ENCODE measurements at places on chromosomes 4 and X. TPM values are rescaled to one million over a fixed set of nuclear protein-coding genes. Genes with fewer than 3 reads are reported as not detected.

PTPN13 gene
- total RNA-seq = 183 TPM

GPR34 gene
- total RNA-seq = not detected

SHISA3 gene
- 0.09 TPM for total RNA-seq

COPS4 gene
- 92.4 TPM for total RNA-seq

ADH7 gene
- total RNA-seq = not detected

TNIP3 gene
- total RNA-seq = not detected

GNRHR gene
- total RNA-seq = not detected

MAP7D2 gene
- total RNA-seq = 2.6 TPM

P2RY4 gene
- total RNA-seq = not detected

GRCh38 chr4:141339391-141339790 lies 118.7 kb downstream of the ZNF330 start:
- peak; percentile 4 for DNase-seq

GRCh38 chrX:53486285-53486684 lies 52.1 kb upstream of the HSD17B10 start:
- no peak for DNase-seq

- DNase-seq = no peak
These were observed 24.1 kb downstream of the ADH7 start for GRCh38 chr4:99411041-99411440.

GRCh38 chrX:52556741-52557140 lies 39.9 kb upstream of the XAGE1B start:
- DNase-seq = no peak

GRCh38 chrX:50776248-50776647 lies 37.7 kb downstream of the SHROOM4 start:
- no peak for DNase-seq

DNA sequence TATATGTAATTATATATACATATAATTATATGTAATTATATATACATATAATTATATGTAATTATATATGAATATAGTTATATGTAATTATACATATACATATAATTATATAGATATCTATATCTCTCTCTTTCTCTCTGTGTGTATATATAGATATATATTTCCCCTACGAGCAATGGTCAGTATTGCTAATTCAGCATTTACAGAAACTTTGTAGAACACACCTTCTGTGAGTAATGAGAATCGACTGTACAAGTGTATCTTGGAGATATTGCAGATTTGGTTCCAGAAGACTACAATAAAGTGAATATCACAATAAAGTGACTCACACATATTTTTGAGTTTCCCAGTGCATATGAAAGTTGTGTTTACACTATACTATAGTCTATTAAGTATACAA lies 33.7 kb downstream of the GALNTL6 start:
- no peak for DNase-seq

GRCh38 chrX:143694885-143695284 lies 25.7 kb downstream of the SPANXN2 start:
- DNase-seq = no peak

GRCh38 chr4:53720776-53721175 lies 129.5 kb upstream of the LNX1 start:
- DNase-seq = no peak

- DNase-seq = peak; percentile 73
These were observed at the start of gene RASSF6 for GRCh38 chr4:73620115-73620792. Gene RASSF6, minus strand, starts transcription at chr4:73620436. Its CDS starts 8,641 bp downstream, at chr4:73611795.

- no peak for DNase-seq
These were observed 29.6 kb upstream of the SPON2 start for GRCh38 chr4:1201851-1202525.

DNA sequence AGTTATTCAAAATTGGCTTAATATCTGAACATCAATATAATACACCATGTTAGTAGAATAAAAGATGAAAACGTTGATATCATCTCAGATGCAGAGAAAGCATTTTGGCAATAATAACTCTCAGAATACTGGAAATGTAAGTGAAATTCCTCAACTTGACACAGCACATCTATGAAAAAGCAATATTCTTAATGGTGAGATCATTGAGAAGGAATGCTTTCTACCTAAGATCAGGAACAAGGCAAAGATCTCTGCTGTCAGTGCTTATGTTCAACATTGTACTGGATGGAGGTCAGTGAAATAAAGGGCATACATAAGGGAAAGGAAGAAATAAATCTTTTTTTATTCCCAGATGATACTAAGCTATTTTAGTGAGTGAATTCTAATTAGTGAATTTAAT lies 40.6 kb downstream of the MRPL1 start:
- DNase-seq = no peak

DNA sequence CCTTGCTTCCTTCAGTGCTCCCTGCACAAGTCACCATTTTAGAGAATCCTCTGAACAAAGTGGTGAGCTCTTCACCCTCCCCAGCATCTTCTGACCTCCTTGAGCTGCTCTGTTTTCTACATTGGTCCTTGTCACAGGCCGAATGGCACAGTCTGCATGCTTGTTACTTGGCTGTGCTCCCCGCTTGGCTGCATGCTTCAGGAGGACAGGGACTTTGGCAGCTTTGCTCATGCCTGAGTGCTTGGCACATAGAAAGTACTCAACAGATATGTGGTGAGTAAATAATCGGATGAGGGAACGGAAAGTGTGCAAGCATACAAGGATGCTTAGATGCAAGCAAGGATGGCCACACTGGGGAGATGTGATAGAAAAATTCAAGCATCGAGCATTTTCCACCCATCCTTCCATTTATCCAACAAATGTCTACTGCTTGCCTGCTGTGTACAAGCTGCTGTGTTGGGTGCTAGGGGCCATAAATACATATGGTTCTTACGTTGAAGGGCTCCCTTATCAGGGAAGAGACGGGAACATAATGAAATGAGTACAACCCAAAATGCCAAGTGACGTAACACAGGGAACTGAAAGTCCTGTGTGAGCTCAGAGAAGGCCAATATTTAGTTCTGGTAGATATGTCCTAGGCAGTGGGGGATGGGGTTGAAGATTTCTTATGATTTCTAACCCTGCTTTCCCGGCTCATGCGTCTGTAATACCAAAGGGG lies 31.2 kb downstream of the SLC2A9 start:
- DNase-seq = no peak

- DNase-seq = no peak
These were observed 775.9 kb upstream of the INTU start for GRCh38 chr4:126856906-126857305.
